ENCODE measurements at places on chromosomes 1 and 21.

GRCh38 chr1:28359592-28360239 lies 9.8 kb upstream of the PHACTR4 start:
- peak; percentile 76 for DNase-seq

GRCh38 chr1:3112526-3112925 lies 43.5 kb downstream of the PRDM16 start:
- DNase-seq, result no peak

DNA sequence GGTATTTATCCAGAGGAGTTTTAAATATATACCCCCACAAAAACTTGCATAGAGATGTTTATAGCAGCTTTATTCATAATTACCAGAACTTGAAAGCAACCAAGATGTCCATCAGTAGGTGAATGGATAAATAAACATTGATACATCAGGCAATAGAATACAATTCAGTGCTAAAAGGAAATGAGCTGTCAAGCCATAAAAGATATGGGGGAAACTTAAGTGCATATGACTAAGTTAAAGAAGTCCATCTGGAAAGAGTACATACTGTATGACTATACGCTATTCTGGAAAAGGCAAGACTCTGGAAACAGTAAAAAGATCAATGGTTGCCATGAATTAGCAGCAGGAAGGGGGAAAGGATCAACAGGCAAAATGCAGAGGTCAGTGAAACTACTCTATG lies 366.7 kb downstream of the HHIPL2 start:
- no peak for DNase-seq

DNA sequence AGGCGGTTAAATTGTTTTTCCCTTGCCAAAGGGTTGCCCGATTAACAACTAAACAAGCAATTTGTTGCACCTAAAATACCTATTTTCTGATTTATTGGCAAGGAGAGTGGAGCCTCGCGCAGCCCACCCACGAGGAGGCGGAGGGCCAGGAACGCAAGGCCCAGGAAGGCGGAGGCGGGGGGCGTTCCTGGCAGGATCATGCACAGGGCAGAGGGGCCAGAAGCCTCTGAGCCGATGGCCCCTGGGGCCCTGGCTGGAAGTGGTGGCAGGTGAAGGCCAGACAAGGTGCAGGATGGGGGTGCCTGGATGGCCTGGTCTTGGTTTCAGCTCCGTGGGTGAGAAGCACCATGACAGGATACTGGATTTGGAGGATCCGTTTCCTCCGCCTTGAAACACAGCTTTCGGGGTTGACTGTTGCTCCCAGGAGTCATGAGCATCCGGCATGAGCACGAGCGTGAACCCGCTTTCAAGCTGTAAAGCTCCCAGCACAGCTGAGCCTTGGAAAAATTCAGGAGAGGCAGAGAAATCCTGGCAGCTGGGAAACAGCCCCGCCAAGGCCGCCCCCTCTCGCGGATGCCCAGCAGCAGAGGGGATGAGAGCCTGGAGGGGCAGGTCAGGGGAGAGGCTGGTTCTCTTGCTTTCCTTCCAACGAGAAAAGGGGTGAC lies 35.0 kb downstream of the AJAP1 start:
- no peak for DNase-seq

- no peak for DNase-seq
Observed at GRCh38 chr1:3225661-3226060, 156.7 kb downstream of the PRDM16 start.

DNA sequence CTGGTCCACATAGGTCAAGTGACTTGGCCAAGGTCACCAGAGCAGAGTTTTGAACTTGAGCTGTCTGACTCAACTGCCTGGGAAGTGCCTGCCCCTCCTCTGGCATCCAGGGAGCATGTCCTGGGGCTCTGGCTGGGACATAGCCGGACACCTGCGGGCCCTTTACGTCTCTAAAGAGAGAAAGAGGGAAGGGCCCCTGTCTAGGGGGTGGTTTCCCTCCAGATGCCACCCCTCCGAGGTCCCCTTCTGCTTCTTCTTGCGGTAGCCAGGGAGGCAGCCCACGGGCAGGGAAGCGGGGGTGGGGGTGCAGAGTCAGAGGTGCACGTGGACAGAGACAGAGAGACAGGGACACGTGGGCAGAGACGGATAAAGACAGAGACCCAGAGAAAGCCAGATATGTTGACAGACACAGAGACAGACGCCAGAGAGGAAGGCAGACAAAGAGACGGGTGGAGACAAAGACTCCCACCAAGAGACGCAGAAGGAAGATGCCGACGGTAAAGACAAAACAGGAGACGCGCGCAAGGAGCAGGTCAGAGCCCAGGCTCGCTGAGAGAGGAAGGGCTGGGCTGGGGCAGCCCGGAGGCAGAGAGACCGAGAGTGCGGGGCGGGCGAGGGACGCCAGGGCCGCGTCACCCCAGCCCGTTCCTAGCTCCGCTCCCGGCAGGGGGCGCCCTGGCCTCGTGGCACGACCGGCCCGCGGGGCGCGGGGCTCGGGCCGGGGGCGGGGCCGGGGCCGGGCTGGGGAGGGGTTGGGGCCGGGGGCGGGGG lies 458 bp upstream of the ALPL start:
- DNase-seq, result peak; percentile 42

DNA sequence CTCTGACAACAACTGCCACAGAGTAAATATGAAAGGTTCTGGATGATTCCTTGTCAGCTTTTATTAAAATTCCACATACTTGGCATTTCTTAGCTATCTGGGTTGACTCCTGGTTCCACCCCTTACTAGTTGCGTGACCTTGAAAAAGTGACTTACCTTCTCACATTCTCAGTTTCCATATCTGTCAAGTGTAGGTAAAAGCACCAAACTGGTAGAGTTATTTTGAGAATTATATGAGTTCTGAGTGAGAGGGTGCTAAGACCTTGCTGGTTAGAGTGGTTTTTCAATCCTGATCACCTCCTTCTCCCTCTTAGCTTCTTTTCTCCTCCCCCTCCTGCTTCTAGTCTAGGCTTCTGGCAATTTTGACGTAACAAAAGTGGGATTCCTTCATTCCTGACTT lies 83.4 kb upstream of the ABCD3 start:
- no peak for DNase-seq

DNA sequence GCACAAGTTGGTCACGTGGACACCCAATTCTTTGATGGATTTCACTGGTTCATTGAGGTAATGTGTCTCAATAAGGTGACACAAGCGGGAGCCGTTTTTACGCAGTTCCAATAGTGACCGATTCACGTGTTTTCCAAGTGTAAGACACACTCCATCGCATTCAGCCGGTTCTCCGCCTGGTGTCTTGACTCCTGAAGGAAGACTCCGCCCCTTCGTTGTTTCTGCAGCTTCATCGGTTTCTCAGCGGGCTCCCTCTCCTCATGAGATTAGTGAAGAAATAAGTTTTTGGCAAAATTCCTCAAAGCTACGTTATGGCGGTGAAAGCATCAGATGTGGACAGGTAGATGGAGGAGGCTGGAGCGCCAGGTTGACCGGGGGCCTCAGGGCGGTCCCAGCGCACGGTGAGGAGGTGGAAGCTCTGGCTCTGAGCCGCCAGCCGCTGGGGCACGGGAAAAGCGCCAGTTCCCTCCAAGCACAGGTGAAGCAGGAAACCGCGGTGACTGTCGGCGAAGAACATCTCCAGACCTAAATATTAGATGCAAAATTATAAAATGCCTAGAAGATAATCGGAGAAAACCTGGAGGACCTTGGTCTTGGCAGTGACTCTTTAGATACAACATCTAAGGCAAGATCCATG lies 21.0 kb downstream of the CD2 start:
- no peak for DNase-seq

DNA sequence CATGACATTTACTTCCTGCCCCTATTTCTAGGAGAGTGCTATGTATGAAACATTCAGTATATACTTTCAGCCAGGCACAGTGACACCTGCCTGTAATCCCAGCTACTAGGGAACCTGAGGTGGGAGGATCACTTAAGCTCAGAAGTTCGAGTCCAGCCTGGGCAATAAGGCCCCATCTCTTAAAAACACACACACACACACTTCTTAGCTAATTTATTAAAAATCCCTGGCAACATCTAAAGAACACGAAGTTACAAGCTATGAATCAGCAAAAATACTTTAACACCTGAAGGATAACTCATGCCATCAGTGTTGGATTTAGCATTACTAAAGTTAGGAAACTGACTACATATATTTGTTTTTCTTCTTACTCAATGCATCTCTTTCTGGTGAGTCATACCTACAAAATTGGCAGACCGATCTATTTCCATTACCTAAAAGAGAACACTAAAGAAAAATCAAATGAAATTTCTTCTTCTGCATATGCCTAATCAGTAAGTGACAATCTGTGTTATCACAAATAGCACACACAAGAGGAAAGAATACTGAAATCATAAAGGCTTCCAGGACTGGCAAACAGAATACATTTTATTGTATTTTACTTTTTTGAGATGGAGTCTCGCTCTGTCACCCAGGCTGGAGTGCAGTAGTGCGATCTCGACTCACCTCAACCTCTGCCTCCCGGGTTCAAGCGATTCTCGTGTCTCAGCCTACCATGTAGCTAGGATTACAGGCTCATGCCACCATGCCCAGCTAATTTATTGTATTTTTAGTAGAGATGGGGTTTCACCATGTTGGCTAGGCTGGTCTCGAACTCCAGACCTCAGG lies 41.4 kb downstream of the RNF115 start:
- DNase-seq, result no peak

DNA sequence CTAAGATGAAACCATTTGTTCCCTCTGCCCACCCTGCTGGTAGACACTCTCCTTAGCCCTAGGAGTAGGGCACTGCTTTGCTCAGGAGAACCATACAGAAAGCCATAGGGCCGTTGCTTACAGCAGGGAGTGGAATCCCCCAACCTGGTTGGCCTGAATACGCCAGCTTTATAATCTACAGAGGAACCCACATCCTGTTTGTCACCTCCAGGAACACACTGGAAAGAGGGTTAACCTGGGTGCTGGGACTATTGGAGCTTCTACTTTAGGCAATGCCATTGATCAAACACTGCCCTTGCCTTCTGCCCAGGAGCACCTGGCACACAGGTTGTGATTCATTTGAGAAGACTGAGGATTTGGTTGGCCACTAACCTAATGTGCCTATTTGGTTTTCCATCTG lies 124.8 kb downstream of the TNR start:
- DNase-seq, result no peak

- DNase-seq, result no peak
Observed at GRCh38 chr1:12549460-12550349, 68.3 kb downstream of the DHRS3 start.

GRCh38 chr1:88943241-88943640 lies 49.2 kb downstream of the KYAT3 start:
- DNase-seq, result no peak

GRCh38 chr1:167191958-167192357 lies 28.7 kb upstream of the POU2F1 start:
- no peak for DNase-seq

DNA sequence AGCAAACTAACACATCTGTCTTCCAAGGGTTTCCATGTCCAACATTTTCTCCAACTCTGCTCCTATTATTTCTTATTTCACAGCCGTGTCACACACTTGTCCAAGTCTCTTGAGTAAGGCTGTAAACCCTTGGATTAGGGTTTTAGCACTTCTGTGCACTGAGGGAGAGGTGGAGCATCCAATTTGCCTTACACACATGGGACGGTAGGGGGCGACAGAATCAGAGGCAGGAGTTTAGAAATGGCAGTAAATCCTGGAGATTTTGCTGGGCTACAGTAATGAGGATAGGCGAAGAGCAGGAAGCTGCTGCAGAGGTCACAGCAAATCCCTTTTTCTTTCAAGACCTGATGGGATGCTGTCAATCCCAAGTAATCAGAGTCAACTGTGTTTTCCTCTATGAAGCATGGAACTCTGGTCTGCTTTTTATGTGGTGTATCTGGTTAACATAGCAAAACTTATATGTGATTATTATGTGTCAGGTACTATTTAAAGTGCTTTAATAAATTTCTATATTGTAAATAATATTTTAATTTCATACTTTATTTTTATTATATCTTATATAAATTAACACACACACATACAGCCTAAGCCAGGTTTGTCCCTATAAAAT lies 15.4 kb upstream of the LCE5A start:
- DNase-seq, result no peak

- no peak for DNase-seq
Observed at GRCh38 chr1:204575221-204576190, 59.3 kb downstream of the MDM4 start.

DNA sequence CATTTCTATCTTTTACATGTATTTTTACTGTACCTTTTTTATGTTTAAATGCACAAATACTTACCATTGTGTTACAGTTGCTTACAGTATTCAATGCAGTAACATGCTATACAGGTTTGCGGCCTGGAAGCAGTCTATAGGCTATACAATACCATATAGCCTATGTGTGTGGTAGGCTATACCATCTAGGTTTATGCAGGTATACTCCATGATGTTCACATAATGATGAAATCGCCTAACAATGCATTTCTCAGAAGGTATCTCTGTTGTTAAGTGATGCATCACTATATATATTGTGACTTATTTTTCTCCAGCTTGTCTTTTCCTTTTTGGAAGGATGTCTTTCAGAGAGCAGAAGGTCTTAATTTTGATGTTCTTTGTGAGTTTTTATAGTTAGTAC lies 103.5 kb downstream of the MAST2 start:
- no peak for DNase-seq

DNA sequence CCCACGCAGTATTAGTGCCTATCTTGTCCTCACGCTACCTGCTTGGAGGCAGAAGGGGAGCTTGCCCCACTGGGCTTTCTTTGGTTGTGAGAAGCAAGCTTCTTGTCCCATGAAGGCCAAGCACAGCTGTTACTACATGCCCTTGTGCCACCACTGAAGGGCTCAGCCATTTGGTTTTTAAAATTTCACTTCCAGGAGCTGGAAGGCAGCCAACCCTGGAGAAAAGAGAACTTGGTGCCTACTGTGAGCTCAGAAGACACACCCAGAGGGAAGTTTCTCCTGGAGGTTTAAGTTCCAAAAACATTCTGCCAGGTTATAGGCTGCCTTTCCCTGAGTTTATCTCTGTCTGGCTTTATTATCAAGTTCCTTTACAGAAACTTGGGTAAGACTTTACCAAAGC lies 187.4 kb downstream of the SLC35F3 start:
- no peak for DNase-seq

GRCh38 chr1:232404981-232405731 lies 224.8 kb downstream of the SIPA1L2 start:
- DNase-seq, result no peak

DNA sequence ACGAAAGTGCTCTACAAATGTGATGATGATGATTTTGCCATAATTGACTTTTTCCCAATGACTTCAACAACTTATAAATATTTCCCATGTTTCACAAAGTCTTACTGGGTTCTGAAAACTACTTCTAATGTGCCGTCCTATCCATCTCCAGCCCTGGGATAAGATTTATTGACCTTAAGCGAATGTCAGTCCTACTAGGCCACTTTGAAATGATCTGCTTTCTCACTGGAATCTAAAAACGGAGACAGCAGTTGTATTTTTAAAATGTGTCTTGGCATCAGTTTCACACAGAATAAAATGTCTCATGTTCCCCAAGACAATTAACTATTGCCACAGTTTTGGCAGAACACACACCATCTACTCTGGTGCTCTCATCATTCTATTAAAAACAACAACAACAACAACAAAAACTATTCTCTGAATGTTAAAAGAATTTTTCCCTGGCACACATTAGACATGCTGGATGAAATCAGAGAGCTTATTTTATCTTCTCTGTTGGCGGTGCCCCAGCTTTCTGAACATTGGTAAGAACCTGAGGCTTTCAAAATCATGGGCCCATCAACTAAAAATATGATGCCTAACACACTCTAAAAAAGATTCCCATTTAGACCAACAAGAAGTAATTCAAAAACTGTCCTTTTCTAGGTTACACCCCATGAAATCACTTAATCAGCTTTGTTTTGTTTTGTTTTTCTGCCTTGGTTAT lies 23.1 kb upstream of the DNASE2B start:
- no peak for DNase-seq

- no peak for DNase-seq
Observed at GRCh38 chr21:38486706-38487105, 11.6 kb downstream of the ERG start.

Data from CD4-positive, alpha-beta T cell treated with Interleukin-10 for 1 hour (primary cell).